Tibial nerve (tissue), 4 donors: ENCODE measurements at places on chromosomes 16 and 17.
A peak's percentile ranks its signal among the peaks of the same experiment; 100 is the strongest.

DNA sequence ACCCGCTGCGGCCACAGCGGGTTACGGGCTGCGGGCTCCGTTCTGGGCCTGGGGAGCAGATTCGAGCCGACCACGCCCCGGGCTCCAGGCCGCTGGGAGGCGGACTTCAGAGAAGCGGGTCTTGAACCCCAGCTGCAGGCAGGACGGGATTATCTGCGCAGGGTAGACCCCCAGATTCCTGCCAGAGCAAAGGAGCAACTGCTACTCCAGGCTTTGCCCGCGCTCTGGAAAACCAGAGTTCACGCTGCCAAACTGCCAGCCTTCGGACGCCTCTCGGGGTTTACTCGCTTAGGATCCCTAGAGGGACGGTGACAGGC is 301 bp upstream of the ULK2 start:
- peak overlapping the region; percentile 85 for H3K27ac ChIP-seq
- H3K4me3 ChIP-seq = peak overlapping the region; percentile 92
- no peak for DNase-seq

DNA sequence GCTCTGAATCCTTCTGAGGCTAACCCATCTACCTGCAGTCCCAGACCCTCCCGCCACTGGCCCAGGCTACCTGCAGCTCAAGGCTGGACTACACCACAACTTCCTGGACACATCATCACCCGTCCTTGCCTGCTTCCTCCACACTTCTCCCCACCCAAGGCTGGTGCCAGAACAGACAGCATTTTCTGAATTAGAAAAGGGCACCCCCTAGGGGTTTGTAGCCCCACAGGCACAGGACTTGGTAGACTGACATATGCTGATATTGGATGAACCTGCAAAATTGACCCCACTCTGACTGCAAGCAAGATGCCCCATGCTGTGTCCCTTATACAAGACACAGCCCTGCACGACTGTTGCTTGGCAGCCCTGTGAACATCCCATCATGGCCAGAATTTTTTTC is 271.5 kb upstream of the C16orf82 start:
- H3K27me3 ChIP-seq = no peaks in the 10 kb centered on the region
- DNase-seq = no peak
- no peaks in the 10 kb centered on the region for H3K36me3 ChIP-seq
- H3K4me1 ChIP-seq = no peaks in the 10 kb centered on the region

- H3K27ac ChIP-seq = peak overlapping the region; percentile 72
- peaks cover 19% of the 10 kb centered on the region for H3K4me1 ChIP-seq
- no peaks in the 10 kb centered on the region for H3K36me3 ChIP-seq
- DNase-seq = no peak
Measured at GRCh38 chr17:35804658-35805192, 4.6 kb upstream of the TAF15 start.

- no peaks in the 10 kb centered on the region for H3K4me1 ChIP-seq
- DNase-seq = no peak
- H3K36me3 ChIP-seq = no peaks in the 10 kb centered on the region
- H3K27ac ChIP-seq = no peak overlapping the region
- H3K4me3 ChIP-seq = no peak overlapping the region
- no peaks in the 10 kb centered on the region for H3K27me3 ChIP-seq
Measured at GRCh38 chr16:27232061-27232900, 29.0 kb downstream of the KDM8 start.

DNA sequence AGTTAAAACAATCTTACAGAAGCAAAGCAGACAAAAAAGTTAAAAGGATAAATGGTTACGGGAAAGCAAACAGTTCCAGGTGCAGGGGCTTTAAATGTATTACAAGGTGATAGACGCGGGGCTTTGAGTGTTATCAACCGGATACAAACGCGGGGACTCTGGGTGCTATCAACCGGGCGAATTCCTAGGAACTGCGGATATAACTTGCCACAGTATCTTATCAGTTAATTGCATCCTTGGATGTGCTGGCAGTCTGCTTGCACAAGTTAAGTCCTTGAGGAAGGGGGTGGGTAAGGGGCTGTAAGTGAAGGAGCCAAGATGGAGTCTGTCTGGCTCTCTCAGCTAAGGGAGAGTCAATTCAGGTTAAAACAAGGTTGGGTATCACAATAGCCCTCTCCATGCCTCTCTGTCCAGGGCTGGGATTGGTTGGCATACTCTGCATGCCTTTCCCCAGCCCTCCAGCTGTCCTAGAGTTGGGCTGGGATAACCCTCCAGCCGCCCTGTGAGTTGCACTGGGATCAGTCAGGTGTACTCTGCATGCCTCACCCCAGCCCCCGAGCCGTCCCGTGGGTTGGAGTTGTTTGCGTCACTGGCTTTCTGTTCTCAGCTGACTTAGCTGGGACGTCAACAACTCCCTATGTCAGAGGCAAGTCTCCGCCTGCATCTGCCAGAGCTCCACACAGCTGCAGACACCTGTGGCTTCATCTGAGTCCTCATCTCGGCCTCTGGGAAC is 40.9 kb downstream of the TMEM235 start:
- no peak overlapping the region for H3K27ac ChIP-seq
- no peak for DNase-seq
- peaks cover 8% of the 10 kb centered on the region for H3K4me1 ChIP-seq

DNA sequence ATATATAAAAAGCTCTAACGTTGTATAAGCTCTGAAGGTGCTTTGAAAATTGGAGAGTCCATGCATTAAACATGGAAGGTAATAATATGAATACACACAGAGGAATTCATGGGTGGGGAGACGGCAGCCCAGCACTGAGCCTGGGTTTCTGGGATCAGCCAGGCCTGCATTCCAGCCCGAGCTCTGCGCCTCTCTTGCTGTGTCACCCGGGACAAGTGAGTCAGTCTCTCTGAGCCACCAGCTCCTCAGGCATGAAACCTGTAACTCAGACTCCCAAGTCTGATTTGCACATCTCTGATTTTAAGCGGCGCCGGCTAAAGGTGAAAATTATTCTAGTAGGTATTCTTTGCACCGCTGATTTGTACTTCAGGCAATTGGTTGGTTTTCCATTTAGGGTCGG is 238.8 kb downstream of the MRTFB start:
- peaks cover 57% of the 10 kb centered on the region for H3K4me1 ChIP-seq
- no peak for DNase-seq
- no peaks in the 10 kb centered on the region for H3K27me3 ChIP-seq

- H3K27me3 ChIP-seq = no peaks in the 10 kb centered on the region
- H3K4me3 ChIP-seq = no peak overlapping the region
- no peaks in the 10 kb centered on the region for H3K36me3 ChIP-seq
- no peak overlapping the region for H3K27ac ChIP-seq
- peaks cover 9% of the 10 kb centered on the region for H3K4me1 ChIP-seq
- DNase-seq = no peak
Measured at GRCh38 chr16:68232335-68232734, 3.6 kb downstream of the ESRP2 start.

DNA sequence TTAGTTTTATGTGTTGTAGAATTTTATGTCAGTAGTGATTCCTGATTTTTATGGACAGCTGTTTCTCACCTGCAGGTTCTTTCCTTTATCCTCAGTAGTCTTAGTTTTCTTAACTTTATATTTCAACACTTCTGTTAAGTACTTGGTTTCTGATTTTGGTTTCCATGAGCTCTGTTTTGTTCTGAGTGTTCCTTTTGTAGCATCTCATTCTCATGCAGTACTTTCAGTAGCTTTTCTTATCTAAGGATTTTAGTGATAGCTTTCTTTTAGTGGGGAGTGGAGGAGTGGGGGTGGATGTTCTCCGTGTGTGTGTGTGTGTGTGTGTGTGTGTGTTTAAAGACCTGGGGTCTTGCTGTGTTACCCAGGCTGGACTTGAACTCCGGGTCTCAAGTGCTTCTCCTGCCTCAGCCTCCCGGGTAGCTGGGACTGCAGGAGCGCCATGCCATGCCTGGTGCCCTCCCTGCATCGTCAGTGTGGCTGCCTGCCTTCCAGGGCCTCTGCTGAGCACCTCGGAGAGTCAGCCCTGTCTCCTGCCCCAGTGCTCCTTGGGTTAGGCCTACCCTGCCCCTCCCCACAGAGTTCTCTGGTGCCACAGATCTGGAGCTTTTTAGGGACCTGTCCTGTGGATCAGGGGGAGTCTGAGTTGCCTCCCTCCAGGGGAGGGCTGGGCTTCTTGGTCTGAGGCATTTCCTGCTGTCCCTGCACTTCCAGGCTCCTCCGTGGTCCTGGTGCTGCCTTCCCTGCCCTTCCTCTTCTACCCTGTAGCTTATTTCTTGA is 4.3 kb upstream of the ZNF750 start:
- H3K27ac ChIP-seq = no peak overlapping the region
- no peak for DNase-seq
- no peaks in the 10 kb centered on the region for H3K36me3 ChIP-seq
- H3K4me3 ChIP-seq = no peak overlapping the region
- no peaks in the 10 kb centered on the region for H3K27me3 ChIP-seq
- H3K4me1 ChIP-seq = no peaks in the 10 kb centered on the region

DNA sequence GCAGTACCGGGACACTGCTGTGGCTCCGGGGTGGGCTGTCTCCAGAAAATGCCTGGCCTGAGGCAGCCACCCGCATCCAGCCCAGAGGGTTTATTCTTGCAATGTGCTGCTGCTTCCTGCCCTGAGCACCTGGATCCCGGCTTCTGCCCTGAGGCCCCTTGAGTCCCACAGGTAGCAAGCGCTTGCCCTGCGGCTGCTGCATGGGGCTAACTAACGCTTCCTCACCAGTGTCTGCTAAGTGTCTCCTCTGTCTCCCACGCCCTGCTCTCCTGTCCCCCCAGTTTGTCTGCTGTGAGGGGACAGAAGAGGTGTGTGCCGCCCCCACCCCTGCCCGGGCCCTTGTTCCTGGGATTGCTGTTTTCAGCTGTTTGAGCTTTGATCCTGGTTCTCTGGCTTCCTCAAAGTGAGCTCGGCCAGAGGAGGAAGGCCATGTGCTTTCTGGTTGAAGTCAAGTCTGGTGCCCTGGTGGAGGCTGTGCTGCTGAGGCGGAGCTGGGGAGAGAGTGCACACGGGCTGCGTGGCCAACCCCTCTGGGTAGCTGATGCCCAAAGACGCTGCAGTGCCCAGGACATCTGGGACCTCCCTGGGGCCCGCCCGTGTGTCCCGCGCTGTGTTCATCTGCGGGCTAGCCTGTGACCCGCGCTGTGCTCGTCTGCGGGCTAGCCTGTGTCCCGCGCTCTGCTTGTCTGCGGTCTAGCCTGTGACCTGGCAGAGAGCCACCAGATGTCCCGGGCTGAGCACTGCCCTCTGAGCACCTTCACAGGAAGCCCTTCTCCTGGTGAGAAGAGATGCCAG is 12.9 kb downstream of the STH start:
- no peaks in the 10 kb centered on the region for H3K4me1 ChIP-seq
- H3K36me3 ChIP-seq = no peaks in the 10 kb centered on the region
- no peak overlapping the region for H3K27ac ChIP-seq
- H3K27me3 ChIP-seq = no peaks in the 10 kb centered on the region
- DNase-seq = no peak

DNA sequence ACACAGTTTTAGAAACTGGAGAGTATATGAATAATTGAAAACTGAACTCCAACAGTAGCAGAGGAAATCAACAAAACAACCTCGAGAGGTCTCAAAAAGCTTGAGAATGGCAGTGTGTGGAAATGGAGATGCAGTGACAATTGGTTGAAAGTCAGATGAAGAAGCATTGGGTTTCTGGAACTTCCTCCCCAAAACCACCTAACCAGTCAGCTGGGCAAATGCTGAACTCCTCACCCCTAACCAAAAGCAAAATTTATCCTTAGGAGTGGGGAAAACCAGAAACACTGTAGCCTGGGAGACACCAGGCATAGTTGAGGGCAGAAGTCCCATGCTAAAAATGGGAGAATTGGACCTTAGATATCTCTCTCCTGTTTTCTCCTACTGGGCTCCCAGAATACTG is 109.9 kb downstream of the TANC2 start:
- H3K27me3 ChIP-seq = no peaks in the 10 kb centered on the region
- no peak overlapping the region for H3K4me3 ChIP-seq
- H3K27ac ChIP-seq = no peak overlapping the region
- no peaks in the 10 kb centered on the region for H3K36me3 ChIP-seq

- H3K27ac ChIP-seq = no peak overlapping the region
- no peaks in the 10 kb centered on the region for H3K36me3 ChIP-seq
- H3K27me3 ChIP-seq = no peaks in the 10 kb centered on the region
- no peak for DNase-seq
Measured at GRCh38 chr17:12580640-12581039, 85.0 kb upstream of the MYOCD start.

GRCh38 chr16:65069766-65070165 is 52.1 kb downstream of the CDH11 start:
- no peak for DNase-seq
- H3K4me3 ChIP-seq = no peak overlapping the region
- no peaks in the 10 kb centered on the region for H3K27me3 ChIP-seq
- no peak overlapping the region for H3K27ac ChIP-seq
- H3K4me1 ChIP-seq = no peaks in the 10 kb centered on the region
- no peaks in the 10 kb centered on the region for H3K36me3 ChIP-seq

GRCh38 chr17:41171886-41172285 is 3.9 kb upstream of the KRTAP4-3 start:
- no peaks in the 10 kb centered on the region for H3K27me3 ChIP-seq
- H3K27ac ChIP-seq = no peak overlapping the region
- no peak overlapping the region for H3K4me3 ChIP-seq
- no peaks in the 10 kb centered on the region for H3K36me3 ChIP-seq

GRCh38 chr17:79438546-79439334 is 172.1 kb downstream of the RBFOX3 start:
- H3K27me3 ChIP-seq = no peaks in the 10 kb centered on the region
- no peaks in the 10 kb centered on the region for H3K36me3 ChIP-seq
- H3K27ac ChIP-seq = no peak overlapping the region
- H3K4me3 ChIP-seq = no peak overlapping the region
- H3K4me1 ChIP-seq = no peaks in the 10 kb centered on the region

DNA sequence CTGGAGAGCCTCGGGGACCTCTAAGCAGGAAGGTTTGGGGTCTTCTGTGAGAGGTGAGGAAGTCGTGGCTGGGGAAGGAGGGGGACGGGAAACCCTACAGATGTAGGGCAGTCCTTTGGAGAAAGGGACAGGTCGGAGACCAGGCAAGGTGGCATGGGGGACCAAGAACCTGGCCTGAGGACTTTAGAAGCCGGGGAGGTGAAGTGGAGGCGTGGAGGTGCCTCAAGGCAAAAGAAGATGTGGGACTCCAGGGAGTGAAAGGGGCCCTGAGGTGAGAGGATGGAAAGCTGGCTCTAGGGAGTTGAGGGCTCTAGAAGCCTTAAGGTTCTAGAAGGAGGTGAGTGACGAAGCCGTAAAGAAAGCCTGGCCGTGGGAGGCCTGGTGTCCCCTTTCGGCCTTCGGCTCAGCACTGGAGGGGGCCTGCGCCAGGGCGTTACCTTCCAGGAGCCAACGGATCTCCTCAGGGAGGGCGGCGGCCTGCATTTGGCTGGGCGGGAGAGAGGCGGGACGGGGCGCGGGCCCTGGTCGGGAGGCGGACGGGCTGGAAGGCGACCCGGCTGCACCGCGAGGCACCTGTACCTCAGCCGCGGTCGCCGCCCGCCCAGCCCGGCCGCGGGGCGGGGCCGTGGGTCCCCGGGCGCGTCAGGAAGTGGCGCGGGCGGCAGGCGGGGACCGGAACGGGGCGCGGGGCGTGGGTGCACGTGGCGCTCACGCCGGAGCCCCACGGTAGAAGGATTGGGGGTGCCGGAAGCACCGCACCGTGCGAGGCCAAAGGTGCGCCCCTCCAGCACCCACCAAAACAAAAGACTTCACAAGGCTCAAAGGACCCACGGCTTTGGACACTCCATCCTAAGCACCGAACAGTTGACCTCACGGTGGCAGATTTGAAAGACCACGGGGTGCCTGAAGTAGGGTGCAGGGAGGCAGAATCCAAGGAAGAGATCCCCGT is at the start of gene SKAP1:
TSS of gene SKAP1 (minus strand) at position 577 of the 949 bp plus-strand sequence.
- H3K27ac ChIP-seq = no peak within 1 kb of the TSS
- no peaks in the 10 kb centered on the region for H3K27me3 ChIP-seq
- H3K4me1 ChIP-seq = peaks cover 6% of the 10 kb centered on the region
- H3K4me3 ChIP-seq = no peak within 1 kb of the TSS

GRCh38 chr17:80749611-80750010 is 205.0 kb downstream of the RPTOR start:
- no peaks in the 10 kb centered on the region for H3K4me1 ChIP-seq
- no peak overlapping the region for H3K27ac ChIP-seq
- no peaks in the 10 kb centered on the region for H3K27me3 ChIP-seq
- DNase-seq = no peak
- H3K4me3 ChIP-seq = no peak overlapping the region
